ENCODE measurements at places on chromosomes 6 and 20. TPM values are rescaled to one million over a fixed set of nuclear protein-coding genes. Genes with fewer than 3 reads are reported as not detected.

- DNase-seq: peak; percentile 40
Measured at GRCh38 chr20:6768228-6769140, 998 bp downstream of the BMP2 start.

DNA sequence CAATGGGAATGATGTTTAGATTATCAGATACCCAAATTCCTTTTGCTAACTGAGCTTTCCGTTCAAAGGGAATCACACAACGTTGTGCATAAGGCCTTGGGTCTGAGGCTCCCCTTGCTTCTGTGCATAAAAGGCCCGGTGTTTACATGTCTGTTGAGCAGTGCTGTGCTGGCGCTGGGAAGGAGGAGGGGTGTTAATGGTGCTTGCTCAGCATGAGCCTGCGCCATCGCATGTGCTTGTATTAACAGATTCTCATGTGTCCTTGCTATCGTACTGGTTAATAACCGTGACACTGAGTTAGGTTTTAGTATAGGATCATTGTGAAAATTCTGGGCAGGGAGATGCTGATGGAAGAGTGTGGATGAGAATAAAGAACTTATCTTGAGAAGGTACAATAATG, 62.3 kb upstream of the TRAF3IP2 start:
- no peak for DNase-seq

- no peak for DNase-seq
Measured at GRCh38 chr20:61932199-61932592, 133.5 kb downstream of the TAF4 start.

GRCh38 chr6:166515072-166515810, 71.2 kb downstream of the RAMACL start:
- DNase-seq: peak; percentile 71

GRCh38 chr6:89434954-89435353, 2.0 kb downstream of the ANKRD6 start:
- no peak for DNase-seq

GRCh38 chr6:8137529-8137939, 35.2 kb upstream of the EEF1E1 start:
- no peak for DNase-seq

GRCh38 chr6:115969207-115969929, 91.3 kb downstream of the FRK start:
- DNase-seq: no peak

GRCh38 chr6:165652766-165653165, 10.3 kb downstream of the PDE10A start:
- no peak for DNase-seq

DNA sequence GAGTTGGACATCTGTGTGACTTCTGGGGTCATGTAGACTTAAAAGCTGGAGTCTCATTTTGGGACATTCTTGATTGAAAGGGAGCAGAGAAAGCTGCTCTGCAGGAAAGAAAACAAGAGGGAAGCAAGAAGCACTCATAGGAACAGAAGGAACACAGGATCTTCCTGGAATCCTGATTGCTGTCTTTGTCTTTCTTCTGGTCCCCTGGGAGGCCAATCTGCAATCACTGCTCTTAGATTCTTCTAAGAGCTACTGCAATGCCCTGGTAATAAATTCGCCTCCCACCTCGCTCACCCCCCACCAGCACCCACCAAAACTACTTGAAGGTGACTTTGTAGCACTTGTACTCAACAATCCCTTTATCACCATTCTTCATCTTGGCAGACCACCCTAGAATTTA, 51.8 kb downstream of the SLC35B3 start:
- no peak for DNase-seq

GRCh38 chr6:110852773-110853172, 21.8 kb upstream of the AMD1 start:
- no peak for DNase-seq

GRCh38 chr6:3612341-3613041, 139.0 kb downstream of the PXDC1 start:
- peak; percentile 92 for DNase-seq

GRCh38 chr20:33653218-33653899, 8.8 kb upstream of the C20orf144 start:
- DNase-seq: peak; percentile 68

The AVP gene
- not detected for total RNA-seq

The AKAP12 gene
- total RNA-seq: 123 TPM

The OR2H1 gene
- total RNA-seq: not detected

The SLC17A1 gene
- not detected for total RNA-seq

The PAK5 gene
- total RNA-seq: not detected

The CCN6 gene
- not detected for total RNA-seq

Measured in fibroblast of villous mesenchyme (primary cell).